ENCODE measurements at places on chromosomes 5 and 9.

DNA sequence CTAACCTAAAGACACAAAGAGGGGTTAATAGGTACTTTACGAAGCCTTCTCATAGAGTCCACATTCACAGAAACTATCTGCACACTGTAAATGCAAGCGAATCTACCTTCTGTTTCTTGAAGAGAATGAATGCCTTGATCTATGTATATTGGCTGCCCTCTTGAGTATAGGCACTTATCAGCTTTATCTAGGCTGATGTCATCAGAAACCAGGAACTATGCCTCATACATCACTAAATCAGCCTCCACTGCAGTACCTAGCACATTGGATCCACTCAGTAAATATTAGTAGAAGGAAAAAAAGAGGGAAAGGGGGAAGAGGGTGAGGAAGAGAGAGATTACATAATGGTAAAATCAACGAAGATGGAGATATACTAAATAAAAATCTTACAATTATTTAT lies 477.1 kb downstream of the CAAP1 start:
- no peak for DNase-seq

- DNase-seq: no peak
Observed at GRCh38 chr9:7298123-7298522, 501.5 kb downstream of the DMAC1 start.

DNA sequence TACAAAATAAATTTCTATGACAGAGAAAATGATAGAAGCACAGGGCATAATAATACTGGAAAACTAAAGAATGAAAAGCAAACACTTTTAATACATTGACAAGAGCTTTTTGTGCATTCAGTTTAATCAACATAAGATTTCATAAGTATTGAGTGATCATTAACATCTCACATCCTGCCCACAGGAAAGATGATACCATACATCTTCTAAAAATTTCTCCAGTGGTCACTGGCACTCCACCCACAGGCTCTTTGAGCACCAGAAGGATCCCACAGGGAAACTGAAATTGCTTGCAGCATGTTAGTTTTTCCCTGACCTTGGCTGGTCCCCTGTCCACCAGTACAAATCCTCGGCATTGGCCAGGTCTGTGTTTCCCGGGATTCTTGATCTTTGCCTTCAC lies 186.0 kb downstream of the CEMIP2 start:
- DNase-seq: no peak

GRCh38 chr9:97045300-97045699 lies 6.4 kb upstream of the CTSV start:
- DNase-seq: no peak

- no peak for DNase-seq
Observed at GRCh38 chr9:92342825-92343488, 17.2 kb downstream of the CENPP start.

DNA sequence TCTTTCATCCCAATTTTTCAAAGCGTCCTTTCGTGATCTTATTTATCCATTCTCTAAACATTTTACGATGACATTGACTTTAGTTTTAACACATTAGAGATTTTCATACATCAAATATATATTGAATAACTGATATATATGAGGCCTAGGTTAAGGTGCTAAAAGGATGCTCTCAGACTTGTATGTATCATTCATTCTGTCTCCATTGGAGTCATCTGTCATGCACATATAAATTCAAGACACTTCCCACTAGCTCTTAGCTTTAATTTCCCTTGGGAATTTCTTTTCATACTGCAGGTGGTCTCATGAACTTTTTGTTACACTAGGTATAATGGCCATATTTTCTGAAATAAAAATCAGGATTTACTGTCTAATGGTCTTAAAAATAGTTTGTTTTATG lies 635.8 kb upstream of the C9orf72 start:
- no peak for DNase-seq
